ENCODE measurements at places on chromosomes 7 and 10. TPM values are rescaled to one million over a fixed set of nuclear protein-coding genes. Genes with fewer than 3 reads are reported as not detected.

The TEX36 gene
- not detected for polyA plus RNA-seq

The NUTM2D gene
- polyA plus RNA-seq, result not detected

The NET1 gene
- 15.4 TPM for polyA plus RNA-seq

The CH25H gene
- 0.70 TPM for polyA plus RNA-seq

The PIK3CG gene
- polyA plus RNA-seq, result 19.5 TPM

The OR13A1 gene
- polyA plus RNA-seq, result not detected

The SFMBT2 gene
- 1.5 TPM for polyA plus RNA-seq

The MYO3A gene
- not detected for polyA plus RNA-seq

The TET1 gene
- polyA plus RNA-seq, result 1.4 TPM

The GAD2 gene
- polyA plus RNA-seq, result not detected

The SEC31B gene
- 3.0 TPM for polyA plus RNA-seq

The KLF14 gene
- not detected for polyA plus RNA-seq

The SH2B2 gene
- 0.26 TPM for polyA plus RNA-seq

Data from CD4-positive, CD25-positive, alpha-beta regulatory T cell (primary cell).